ENCODE measurements at places on chromosomes 5 and 9. TPM values are rescaled to one million over a fixed set of nuclear protein-coding genes. Genes with fewer than 3 reads are reported as not detected.

DNA sequence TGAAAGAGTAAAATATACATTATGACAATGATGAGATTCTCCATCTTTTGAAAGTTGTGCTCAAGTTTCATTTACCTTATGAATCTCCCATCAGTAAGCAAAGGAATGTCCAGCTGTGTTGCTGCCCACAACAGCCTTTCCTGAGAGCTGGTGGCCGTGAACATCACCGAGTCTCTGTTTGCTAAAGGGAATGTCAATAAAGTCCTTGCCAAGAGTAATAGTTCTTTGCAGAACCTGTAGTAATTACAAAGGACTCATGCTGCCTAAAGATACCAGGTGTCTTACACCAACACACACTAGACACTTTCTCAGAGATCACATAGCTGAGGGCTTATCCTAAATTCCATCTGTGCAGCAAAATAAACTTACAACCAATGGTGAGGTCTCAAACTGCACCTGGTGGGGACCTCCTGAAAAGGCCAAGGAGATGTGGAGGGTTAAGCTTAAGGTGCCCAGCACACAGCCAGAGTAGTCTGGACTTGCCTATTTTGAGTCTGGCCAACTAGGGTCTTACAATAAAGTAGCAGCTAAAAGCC lies 111.1 kb upstream of the DAPK1 start:
- DNase-seq, result no peak

Gene CDO1
- 8.6 TPM for total RNA-seq

Gene CKMT2
- 0.28 TPM for total RNA-seq

Gene FRRS1L
- total RNA-seq, result not detected

DNA sequence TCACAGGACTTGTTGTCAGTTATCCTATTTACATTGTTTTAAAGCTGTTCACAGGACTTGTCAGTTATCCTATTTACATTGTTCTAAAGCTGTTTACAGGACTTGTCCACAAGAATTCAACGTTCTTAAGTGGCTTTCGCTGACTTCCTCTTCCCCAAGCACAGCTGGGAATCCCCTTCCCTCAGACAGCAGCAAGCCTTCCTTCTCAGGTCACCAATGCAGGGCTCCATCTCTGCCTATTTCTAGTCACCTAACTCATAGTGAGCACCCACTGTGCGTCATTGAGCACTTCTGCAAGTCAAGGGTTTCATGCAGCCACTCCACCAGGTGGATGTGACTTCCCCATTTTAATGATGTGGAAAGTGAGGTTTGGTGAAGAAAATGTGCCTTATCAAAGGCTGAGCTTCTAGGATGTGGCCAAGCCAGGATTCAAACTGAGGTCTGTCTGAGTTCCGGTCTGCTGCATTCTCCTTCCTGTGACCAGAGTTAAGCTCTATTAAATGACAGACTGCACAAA lies 109.8 kb upstream of the ZNF462 start:
- DNase-seq, result peak; percentile 7

- DNase-seq, result no peak
Measured at GRCh38 chr5:156052656-156053055, 274.3 kb upstream of the SGCD start.

- DNase-seq, result peak; percentile 61
Measured at GRCh38 chr5:127804886-127805426, 101.8 kb downstream of the CCDC192 start.

DNA sequence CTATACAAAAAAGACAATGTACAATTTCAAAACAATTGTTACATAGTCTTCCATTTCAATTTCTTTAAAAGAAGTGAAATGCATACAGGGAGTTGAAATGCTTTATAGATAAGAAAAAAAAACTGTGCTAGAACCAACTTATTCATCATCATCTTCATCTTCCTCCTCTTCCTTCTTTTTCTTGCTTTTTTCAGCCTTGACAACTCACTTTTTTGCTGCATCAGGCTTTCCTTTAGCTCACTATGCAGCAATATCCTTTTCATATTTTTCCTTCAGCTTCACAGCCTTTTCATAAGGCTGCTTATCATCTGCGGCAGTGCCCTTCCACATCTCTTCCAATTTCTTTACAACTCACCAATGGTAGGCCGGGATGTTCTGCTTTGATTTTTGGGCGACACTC lies 4.4 kb downstream of the LHFPL2 start:
- no peak for DNase-seq

GRCh38 chr5:2806176-2806575 lies 54.7 kb upstream of the IRX2 start:
- DNase-seq, result no peak

Gene PCDHGB4
- total RNA-seq, result 16.4 TPM

GRCh38 chr9:98727428-98727827 lies 18.7 kb upstream of the GABBR2 start:
- DNase-seq, result no peak

DNA sequence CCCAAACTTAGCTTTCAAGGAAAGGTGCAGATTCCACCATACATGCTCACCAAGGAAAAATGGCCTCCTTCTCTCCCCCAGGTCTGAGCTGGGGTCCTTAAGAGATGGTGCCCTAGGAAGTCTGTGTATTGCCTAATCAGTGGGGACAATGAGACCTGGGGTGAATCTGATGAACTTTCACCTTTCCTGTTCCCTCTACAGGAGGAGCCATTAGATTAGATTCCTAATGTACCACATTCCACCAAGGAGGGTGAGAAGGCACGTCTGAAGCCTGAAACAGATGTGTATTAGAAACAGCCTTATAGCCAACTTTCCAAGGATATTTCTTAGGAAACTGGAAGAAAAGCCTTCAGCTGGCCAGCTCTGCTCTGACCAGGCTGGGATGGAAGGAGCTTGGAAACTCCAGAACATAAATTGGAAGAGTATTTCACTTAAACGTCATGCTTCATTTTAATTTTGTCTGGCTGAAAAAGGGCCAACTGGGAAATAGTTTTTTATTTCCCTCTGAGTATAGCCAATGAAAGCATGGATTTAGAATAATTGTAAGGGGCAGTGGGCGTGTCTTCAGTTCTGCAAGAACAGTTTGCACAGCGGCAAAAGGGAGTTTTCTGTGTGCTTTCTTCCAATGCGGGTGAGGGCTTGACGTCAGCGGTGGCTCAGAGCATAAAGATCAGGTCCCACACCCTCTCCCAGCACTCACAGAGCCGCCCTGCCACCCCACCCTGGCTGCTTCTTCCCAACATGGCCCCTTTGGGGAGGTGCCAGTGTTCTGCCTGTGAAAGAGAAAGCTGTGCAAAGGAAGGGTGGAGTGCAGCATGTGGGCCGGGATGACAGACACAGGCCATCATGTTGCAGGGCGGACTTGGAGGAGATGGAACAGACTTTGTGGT lies 210.9 kb downstream of the ESM1 start:
- no peak for DNase-seq

Gene CDX1
- total RNA-seq, result 0.18 TPM

GRCh38 chr5:179668391-179668790 lies 12.4 kb downstream of the CBY3 start:
- DNase-seq, result peak; percentile 54

Gene GLIPR2
- total RNA-seq, result 37.8 TPM

DNA sequence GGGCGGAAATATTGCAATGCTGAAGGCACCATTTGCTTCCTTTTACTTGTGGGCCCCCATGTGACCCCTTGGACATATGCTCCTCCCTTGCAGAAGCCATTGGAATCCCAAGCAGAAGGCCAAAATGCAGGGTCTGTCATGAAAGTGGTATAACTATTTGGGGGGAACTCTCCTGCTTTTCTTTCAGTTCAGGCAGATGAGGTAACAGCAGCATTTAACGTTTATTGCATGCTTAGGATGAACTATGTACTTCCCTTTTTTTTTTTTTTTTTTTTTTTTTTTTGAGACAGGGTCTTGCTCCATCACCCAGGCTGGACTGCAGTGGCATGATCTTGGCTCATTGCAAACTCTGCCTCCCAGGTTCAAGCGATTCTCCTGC lies 7.8 kb downstream of the FOXI1 start:
- DNase-seq, result no peak

Gene PTGES
- 2.8 TPM for total RNA-seq

Gene FAM81B
- not detected for total RNA-seq

DNA sequence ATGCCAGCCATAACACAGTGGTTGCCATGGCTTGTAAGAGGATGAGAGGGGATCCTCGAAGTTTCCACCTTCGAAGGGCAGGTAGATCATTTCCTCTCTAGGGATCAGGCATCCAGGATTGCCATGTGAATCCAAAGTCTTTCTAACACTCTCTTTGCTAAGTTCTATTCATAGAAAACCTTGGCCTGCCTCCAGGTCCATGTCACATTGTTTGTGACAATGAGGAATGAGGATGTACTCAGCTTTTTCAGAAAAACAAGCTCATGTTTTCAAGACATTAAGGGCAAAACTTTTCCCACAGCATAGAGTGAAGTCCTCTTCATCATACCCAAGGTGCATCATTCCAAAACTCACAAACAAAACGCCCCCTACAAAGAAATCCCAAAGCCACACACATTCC lies 19.6 kb downstream of the ESM1 start:
- no peak for DNase-seq

Gene ARL14EPL
- total RNA-seq, result not detected

GRCh38 chr5:27708534-27708933 lies 670.1 kb upstream of the CDH9 start:
- no peak for DNase-seq

Measured in IMR-90 (cell line).